Stimulated activated CD4-positive, alpha-beta T cell treated with anti-CD3 and anti-CD28 coated beads, Interleukin-2, amount 100 ng/mL, for 24 hours (primary cell): ENCODE measurements at places on chromosomes 4 and X.

DNA sequence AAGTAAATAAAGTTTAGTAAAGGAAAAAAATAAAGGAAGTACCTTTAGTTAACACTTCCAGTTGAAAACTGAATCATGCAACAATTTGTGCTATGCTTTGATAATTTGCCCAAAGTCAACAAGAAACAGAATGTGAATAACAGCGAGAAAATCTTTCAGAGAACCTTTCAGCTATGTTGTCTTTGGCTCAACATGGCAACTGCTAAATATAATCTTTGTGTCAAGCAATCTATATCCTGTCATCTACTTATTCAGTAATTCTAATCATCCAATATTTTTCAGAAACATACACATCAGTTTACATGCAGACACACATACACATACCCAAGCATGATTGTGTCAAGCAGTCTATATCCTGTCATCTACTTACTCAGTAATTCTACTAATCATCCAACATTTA is 136.0 kb upstream of the PABPC4L start:
- DNase-seq = no peak

GRCh38 chr4:85180533-85180932 is 214.0 kb upstream of the WDFY3 start:
- no peak for DNase-seq

DNA sequence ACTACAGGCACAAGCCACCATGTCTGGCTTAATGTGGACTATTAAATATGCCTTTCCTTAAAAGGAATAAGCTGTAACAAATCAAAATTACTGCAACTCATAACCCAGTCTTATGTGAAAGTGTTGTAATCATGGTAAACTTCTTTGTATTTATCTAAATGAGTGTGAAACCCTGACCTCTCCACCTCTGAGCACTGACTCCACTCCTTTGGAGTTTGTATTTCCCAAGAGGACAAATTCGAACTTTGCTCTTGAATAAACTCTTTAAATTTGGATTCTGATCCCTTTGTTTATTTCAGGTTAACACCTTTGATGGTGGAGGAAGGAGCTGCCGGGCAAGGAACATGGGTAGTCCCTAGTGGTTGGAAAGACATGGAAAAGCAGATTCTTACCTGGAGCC is 48.3 kb upstream of the FAM9A start:
- DNase-seq = no peak

- DNase-seq = peak; percentile 19
These were observed 332.7 kb downstream of the MID1IP1 start for GRCh38 chrX:39133971-39134370.

GRCh38 chr4:176489001-176489400 is 169.2 kb downstream of the SPCS3 start:
- DNase-seq = no peak

GRCh38 chrX:93422693-93423092 is 250.7 kb downstream of the NAP1L3 start:
- no peak for DNase-seq

DNA sequence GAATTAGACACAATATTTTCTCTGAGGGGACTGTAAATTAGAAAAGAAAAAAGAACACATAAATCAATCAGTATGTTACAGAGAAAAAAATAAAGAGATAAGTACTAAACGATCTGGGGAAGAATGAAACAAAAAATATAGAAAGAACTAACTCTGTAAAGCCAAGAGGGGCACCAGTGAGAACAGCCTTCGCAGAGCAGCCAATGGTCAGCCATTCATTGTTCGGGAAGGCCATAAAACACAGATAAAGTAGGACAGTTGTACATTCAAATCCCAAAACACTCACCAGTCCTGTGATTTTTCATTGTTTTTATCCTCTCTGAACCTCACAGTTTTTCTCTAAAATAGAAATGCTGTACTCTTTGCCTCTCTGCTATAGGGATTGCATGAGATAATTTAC is 127.9 kb downstream of the NEK1 start:
- DNase-seq = no peak

DNA sequence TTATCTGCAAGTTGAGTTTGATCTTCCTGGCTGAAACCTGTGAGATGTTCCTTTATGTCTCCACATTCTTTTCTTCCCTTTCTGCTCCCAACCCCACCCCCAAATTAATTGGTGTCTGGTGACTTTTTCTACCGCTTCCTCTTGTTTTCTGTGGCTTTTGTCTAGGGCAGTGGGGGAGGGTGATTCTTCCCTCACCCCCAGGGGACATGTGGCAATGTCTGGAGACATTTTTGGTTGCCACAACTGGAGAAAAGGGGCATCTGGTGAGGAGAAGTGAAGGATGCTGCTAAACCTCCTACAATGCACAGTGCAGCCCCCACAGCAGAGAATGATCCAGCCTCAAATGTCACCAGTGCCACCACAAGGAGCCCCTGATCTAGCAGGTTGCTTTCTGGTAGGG is 152.9 kb downstream of the NHS start:
- no peak for DNase-seq

GRCh38 chrX:18578546-18578945 is 93.4 kb downstream of the RS1 start:
- DNase-seq = no peak

- DNase-seq = no peak
These were observed 26.5 kb upstream of the GEMIN8 start for GRCh38 chrX:14056206-14056605.

DNA sequence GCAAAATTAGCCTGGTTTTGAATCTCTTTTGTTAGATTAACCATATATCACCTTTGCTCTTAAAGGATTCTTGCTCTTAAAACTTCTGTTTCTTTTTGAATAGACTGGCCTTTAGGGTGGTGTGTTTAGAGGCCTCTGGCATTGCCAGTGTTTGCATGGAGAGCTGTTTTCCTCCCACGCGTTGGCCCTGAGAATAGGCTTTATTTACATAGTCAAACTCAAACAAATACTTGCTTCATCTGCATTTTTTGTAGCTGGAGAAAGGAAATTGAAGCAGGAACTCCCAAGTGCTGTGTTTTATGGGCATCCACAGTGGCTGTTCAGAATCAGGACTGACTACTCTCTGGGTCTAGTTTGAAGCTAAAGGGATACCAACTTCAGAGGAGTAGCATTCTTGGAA is 2.7 kb downstream of the SHROOM2 start:
- DNase-seq = no peak

DNA sequence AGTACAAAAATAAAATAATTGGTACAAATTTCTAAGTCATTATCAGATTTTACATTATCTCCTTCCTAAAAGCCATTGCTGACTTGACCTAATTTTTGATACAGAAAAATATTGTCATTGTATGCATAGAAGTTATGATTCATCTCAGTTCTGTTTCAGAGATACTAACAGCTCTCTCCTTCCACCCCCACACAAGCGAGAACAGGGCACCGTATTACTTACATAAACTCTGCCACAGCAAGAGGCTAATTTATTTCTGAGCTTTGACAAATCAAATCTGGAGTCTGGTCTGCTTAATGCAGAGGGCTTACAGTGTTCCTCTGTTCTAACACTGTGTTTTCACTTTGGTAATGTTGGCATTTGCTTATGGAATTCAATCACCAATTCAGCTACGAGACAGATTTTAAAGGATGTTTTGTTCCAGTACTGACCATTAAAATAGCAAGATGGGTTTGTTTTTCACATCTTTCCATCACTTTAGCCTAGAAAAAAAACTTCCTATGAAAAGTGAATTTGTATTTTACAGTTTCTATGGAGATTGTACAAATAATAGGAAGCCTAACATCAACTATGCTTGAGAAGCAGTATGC is 181.8 kb downstream of the USP46 start:
- DNase-seq = no peak

- DNase-seq = no peak
These were observed 43.6 kb upstream of the TBC1D9 start for GRCh38 chr4:140799686-140800225.

GRCh38 chr4:17654701-17655100 is 40.3 kb downstream of the MED28 start:
- DNase-seq = no peak

DNA sequence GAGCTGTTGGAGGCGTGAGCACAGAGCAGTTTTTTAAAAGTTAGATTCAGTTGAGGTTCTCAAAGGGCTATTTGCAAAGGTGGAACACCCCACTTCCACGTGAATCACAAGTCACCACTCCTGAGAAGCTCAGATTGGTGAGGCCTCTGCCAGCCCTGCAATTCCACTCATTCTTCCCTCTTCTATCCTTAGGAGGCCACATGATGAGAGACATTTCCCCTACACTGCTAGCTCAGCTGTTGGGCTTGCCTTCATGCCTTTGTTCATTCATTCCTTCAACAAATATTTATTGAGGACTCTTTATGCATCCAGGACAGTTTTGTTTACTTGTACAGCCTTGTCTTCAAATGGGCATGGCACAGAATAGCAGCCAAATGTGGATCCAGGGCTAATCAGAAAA is 3.7 kb downstream of the SRPX2 start:
- no peak for DNase-seq

- no peak for DNase-seq
These were observed 264.0 kb upstream of the PITX2 start for GRCh38 chr4:110886856-110887255.

GRCh38 chr4:11914406-11914805 is 485.7 kb upstream of the HS3ST1 start:
- no peak for DNase-seq

DNA sequence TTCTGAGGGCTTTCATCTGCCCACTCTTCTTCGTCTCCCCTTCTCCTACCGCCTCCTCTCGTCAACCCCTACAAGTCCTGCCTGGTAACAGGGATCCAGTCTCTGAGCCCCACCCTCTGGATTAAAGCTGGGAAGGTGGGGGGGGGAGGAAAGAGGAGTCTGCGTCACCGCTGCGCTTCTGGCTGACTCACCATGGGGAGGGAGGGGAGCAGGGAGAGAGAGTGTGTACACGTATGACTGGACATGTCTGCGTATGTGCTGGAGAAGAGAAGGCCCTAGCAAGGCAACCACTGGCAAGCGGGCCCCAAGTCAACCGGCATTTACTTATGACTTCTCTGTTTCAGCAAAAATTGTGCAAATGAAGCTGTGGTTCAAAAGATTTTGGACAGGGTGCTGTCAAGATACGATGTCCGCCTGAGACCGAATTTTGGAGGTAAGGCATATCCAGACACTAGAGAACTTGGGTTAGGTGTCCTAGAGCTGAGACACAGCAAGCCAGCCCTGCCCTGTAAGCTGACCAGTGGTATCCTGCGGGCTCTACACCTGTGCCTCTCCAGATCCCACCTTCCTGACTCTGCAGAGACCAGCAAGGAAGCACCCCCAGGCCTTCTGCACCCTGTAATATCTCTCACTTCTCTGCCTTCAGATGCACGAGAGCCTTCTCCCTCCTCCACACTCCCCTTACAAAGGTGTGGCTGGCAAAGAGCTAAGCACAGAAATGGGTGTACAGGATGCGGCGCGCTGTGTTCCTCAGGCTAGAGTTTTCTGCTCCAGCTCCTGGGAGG is 2.5 kb downstream of the GABRQ start:
- no peak for DNase-seq

DNA sequence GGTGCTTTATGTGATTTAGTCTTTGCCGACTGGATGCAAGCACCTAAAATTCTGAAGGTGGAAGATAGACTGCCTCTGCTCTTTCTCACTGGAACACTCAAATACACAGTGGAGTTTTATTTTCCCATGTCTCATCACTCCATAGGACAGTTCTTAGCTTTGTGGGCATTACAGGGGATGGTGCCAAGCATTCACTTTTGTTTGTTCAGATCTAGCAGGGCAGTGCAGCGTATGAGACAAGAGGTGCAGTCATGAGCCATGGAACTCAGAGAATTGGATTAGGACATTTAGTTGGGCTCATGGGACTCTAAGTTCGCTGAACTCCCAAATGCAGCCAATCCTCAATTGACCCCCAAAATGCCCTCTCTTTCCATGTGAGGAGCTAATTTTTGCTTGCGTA is 1136.9 kb upstream of the PRKX start:
- DNase-seq = no peak

- DNase-seq = no peak
These were observed 6.1 kb downstream of the ENOX2 start for GRCh38 chrX:130896802-130897501.

DNA sequence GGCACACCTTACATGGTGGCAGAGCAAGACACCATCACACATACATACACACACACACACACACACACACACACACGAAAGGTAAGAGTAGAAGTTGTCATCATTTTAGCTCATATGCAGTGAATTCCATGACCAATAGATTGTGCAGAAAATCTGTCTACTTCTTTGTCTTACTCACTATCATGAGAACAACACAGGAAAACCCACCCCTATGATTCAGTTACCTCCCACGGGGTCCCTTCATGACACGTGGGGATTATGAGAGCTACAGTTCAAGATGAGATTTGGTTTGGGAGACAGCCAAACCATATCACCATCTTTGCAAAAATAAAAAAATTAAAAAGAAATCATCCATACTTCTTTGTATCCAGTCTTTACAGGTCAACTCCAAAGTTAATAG is 221.1 kb downstream of the BMPR1B start:
- no peak for DNase-seq

DNA sequence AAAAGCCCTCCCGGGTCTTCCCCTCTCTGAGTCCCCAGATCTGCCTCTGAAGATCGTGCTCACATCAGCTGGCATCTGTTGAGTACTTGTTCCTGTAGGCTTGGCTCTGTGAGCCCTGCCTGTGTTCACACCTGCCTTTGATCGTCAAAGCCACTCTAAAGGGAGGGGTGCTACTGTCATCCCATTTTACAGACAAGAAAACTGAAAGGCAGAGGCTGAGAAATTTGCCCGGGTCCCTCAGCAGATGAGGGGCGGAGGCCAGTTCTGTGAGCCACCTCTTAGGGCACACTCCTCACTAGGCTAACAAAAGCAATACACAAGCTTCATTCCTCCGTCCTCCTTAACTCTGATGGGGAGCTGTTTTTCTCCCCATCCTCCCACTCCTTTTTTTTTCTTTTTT is 655 bp downstream of the CYTL1 start:
- no peak for DNase-seq

DNA sequence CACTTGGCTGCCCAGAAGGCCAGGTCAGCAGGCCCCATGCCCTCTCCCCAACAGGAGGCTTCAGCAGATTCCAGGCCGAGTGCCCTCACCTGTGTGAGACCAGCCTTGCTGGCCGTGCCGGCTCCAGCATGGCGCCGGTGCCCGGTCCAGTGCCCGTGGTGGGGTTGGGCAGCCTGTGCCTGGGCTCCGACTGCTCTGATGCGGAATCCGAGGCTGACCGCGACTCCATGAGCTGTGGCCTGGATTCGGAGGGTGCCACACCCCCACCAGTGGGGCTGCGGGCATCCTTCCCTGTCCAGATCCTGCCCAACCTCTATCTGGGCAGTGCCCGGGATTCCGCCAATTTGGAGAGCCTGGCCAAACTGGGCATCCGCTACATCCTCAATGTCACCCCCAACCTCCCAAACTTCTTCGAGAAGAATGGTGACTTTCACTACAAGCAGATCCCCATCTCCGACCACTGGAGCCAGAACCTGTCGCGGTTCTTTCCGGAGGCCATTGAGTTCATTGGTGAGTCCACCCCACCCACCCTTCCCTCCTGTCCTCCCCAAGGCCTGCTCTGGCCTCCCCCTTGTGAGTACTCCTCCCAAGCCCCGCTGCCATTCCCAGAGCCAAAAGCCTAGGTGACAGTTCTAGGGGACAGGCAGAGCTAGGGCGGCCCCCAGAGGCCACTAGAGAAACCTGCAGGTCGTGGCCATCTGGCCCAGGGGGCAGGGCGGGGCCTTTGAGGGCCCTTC is 2.3 kb downstream of the DUSP9 start:
- peak; percentile 37 for DNase-seq
